ENCODE measurements at places on chromosomes 1 and 21.

DNA sequence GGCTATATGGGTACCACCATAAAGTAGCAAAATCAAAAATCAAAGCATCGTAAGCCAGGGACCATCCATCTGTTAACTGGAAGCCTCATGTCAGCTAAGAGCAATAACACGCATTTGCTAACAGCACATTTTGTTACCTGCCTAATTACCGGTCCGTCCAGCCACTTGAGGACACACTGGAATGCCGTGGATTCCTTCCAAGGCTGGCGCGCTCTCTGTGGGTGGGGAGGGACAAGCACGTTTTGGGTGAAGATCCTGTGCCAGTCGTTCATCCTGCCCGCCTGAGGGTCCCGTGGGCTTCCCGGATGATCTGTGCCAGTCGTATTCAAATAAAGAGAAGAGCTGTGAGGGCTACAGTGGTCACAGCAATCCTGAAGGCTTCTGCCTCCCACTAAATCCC, 6.2 kb downstream of the NPHP4 start:
- H3K27ac ChIP-seq, result no peak overlapping the region
- DNase-seq, result no peak
- no peaks in the 10 kb centered on the region for H3K27me3 ChIP-seq
- H3K4me3 ChIP-seq, result no peak overlapping the region
- H3K4me1 ChIP-seq, result peaks cover 3% of the 10 kb centered on the region
- no peaks in the 10 kb centered on the region for H3K36me3 ChIP-seq

DNA sequence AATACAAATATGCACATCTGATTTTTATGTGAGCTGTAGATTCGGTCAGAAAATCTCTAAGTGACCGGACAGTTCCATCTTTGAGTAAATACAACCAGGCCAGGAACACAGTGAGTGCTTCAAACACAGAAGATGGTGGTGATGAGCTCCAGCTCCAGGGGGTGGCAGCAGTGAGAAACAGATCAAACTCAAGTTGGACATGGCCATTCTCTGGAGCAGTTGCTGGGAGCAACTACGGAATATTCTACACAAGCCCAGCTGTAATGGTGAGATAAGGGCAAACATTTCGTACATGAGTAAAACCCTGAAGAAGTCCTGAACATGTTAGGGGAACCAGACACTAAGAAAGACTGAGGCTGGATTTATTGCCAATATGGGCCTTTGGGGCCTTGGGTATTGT, 100.7 kb downstream of the BARHL2 start:
- DNase-seq, result no peak
- H3K4me3 ChIP-seq, result no peak overlapping the region
- no peaks in the 10 kb centered on the region for H3K36me3 ChIP-seq

DNA sequence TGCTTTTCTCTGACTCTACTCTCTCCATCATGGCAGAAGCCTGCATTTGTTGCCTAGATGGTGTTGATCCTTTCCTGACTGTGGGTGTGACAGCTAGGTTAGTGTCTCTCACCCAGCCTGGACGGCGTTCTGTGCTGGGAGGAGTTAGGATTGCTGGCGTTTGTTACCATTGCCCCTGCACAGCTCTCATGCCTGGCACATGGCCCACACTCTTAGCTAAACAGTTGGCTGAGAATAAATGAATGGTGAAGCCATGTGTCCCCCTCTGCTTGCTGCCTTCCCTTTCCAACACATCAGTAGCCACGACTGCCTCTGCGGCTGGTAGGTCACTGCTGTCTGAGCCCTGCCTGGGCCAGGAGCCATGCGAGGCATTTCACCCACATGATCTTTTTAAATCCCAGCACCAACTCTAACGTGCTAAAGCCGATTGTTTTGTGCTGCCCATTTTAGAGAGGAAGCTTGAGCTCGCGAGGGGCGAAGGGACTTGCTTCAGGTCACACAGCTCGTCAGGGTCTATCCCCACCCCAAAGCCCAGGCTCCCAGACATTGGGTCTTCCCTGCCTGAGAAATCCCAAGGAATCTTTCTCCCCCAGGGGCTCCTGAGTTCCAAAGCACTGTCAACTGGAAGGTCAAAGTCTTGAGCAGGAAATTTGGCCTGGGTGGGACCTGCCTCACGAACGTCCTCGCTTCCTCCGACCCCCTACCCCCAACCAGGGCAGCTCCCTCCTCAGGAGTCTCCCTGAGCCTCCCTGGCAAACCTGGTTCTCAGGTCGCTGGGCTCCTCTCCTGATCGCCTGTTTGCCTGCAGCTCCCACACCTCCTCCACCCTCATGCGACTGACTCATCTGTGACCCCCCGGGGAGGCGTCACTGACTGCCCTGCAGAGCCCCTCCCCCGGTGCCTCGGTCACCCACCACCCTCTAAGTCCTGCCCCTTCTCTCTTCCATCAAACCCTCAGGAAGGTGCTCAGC, 271.7 kb upstream of the C1orf174 start:
- no peak overlapping the region for H3K4me3 ChIP-seq
- no peak overlapping the region for H3K27ac ChIP-seq
- DNase-seq, result no peak
- peaks cover 3% of the 10 kb centered on the region for H3K27me3 ChIP-seq
- no peaks in the 10 kb centered on the region for H3K4me1 ChIP-seq

GRCh38 chr1:165287781-165288180, 68.7 kb downstream of the LMX1A start:
- no peak for DNase-seq
- no peaks in the 10 kb centered on the region for H3K4me1 ChIP-seq
- H3K27me3 ChIP-seq, result peaks cover 6% of the 10 kb centered on the region
- H3K27ac ChIP-seq, result no peak overlapping the region

- no peaks in the 10 kb centered on the region for H3K36me3 ChIP-seq
- H3K4me1 ChIP-seq, result peaks cover 11% of the 10 kb centered on the region
- H3K4me3 ChIP-seq, result no peak overlapping the region
- no peaks in the 10 kb centered on the region for H3K27me3 ChIP-seq
Observed at GRCh38 chr1:224123136-224123535, 9.2 kb downstream of the FBXO28 start.
